Activated naive CD4-positive, alpha-beta T cell (primary cell): ENCODE measurements at places on chromosomes 12 and 14.

- no peak for DNase-seq
Observed at GRCh38 chr12:100671396-100672074, 98.1 kb downstream of the GAS2L3 start.

GRCh38 chr12:49604856-49605255 is 583 bp downstream of the FAM186B start:
- DNase-seq, result no peak

GRCh38 chr12:5248230-5248629 is 183.7 kb upstream of the NTF3 start:
- no peak for DNase-seq

GRCh38 chr12:80632835-80633234 is 74.6 kb upstream of the MYF6 start:
- DNase-seq, result no peak

DNA sequence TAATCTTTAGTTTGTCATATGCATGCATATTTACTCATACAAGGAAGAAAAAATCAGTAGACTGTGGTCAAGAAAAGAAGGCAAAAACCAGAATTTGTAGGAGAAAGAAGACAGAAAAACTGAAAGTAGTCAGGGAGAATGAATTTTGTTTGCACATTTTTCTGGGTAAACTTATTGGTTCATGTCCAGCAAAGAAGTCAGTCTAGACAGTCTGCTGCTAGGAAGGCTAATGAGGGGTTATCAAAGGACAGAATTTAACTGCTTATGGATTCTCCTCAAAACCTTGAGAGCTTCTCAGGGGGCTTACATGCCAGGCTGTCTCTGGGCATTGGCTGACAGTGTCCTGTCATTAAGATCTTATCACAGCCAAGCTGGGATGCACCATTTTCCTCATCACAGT is 293.9 kb downstream of the RPAP3 start:
- no peak for DNase-seq

GRCh38 chr14:94378527-94379290 is 9.7 kb downstream of the SERPINA1 start:
- DNase-seq, result no peak

DNA sequence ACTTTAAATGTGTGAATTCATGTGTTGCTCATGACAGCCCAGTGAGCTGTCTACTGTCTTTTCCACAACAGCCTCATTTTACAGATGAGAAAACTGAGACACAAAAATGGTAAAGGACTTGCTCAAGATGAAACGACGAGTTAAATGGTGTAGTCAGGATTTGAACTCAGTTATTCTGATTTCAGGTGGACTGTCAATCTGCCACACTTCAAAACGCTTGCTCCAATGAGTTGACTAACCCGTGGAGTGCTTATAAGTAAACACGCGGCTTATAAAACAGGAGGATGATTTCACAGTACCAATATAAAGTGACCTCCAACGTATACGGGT is 652 bp upstream of the POLE2 start:
- no peak for DNase-seq
